ENCODE measurements at places on chromosomes 3 and 15. TPM values are rescaled to one million over a fixed set of nuclear protein-coding genes. Genes with fewer than 3 reads are reported as not detected.

SLC28A1 gene
- total RNA-seq: 0.83 TPM

DCLK3 gene
- 0.48 TPM for total RNA-seq

ACAN gene
- total RNA-seq: 1.9 TPM

KLHL40 gene
- total RNA-seq: 0.57 TPM

CCR1 gene
- 3.2 TPM for total RNA-seq

DNA sequence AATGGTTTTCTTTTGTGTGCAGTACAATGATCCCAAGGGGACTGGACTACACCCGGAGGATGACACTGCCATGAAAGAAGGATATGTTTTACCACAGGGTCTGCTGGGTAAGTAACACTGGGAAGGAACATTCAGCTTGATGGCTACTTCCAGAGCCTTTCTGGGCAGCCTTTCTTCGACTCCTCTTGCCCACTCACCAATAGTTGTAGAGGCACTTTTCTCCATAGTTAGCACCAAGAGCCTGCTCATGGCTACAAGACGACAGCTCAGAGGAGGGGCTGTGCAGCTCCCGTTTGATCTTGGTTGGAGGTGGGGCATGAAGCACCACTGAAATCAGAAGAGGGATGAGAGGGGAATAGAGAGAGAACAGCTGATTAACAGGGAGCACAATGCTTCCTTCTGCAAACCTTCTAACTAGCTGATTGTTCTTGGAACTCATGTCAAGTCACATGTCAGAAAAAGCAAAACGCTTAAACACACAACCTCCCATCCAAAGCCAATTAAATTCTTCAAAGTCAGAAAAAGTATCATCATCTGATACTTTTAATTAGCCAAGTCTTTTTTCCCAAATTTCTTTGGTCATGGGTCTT lies 27.9 kb downstream of the ETV5 start:
- no peak for DNase-seq

DNA sequence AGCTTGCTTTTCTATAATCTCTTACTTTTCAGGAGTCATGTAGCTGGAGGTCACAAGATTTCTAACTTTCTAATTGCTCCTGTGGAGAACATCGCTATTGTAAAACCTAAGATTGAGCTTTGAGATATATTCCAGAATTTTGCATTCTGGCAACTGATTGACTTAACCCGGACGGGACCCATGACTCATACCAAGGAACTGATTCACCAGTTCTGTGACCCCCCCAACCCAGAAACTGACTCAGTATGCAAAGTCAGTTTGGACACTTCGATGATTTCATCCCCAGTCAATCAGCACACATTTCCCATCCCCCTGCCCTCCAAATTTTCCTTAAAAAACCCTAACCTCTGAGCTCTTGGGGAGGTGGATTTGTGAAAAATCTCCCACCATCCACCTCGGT lies 396.5 kb upstream of the GBE1 start:
- DNase-seq: no peak

GRCh38 chr3:161208931-161209330 lies 12.2 kb upstream of the NMD3 start:
- DNase-seq: no peak

GRCh38 chr3:153052096-153052460 lies 109.9 kb upstream of the RAP2B start:
- no peak for DNase-seq

DNA sequence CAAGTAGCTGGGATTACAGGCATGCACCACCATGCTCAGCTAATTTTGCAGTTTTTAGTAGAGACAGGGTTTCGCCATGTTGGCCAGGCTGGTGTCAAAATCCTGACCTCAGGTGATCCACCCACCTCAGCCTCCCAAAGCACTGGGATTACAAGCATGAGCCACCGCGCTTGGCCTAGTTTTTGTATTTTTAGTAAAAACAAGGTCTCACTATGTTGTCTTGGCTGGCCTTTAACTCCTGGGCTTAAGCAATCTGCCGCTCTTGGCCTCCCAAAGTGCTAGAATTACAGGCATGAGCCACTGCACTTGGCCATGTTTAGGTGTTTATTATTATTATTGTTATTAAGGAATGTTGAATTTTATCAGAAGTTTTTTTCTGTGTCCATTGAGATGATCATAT lies 14.7 kb downstream of the IL16 start:
- DNase-seq: no peak

GRCh38 chr3:140863580-140864009 lies 78.0 kb upstream of the SLC25A36 start:
- DNase-seq: no peak

GRCh38 chr3:99874237-99875002 lies 56.8 kb downstream of the CMSS1 start:
- no peak for DNase-seq

- DNase-seq: peak; percentile 95
These were observed 62.7 kb upstream of the KLF13 start for GRCh38 chr15:31263751-31264558.

DNA sequence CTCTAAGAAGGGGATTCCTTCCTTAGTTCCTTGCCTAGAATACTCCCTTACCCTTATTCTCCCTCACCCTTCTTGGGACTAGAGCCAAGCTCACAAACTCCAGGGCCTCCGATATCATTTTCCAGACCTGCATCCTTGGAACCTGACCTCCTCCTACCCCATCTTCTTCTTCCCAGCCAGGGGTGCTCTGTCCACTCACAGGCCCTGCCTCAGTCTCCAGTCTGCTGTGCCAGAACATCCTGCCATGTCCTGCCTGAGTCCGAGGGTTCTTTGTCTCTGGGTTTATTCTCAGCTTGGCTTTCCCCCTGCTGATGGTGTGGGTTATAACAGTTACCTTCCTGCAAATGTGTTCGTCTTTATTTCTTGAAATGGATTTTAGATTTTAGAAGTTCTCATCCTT lies 59.9 kb upstream of the MCF2L2 start:
- no peak for DNase-seq

- no peak for DNase-seq
These were observed 4.3 kb downstream of the CADM2 start for GRCh38 chr3:84963137-84963536.

- no peak for DNase-seq
These were observed 9.8 kb downstream of the ARPP19 start for GRCh38 chr15:52559022-52559421.
